Globus pallidus (tissue), 1 donor: ENCODE measurements at places on chromosomes 11 and 22.

DNA sequence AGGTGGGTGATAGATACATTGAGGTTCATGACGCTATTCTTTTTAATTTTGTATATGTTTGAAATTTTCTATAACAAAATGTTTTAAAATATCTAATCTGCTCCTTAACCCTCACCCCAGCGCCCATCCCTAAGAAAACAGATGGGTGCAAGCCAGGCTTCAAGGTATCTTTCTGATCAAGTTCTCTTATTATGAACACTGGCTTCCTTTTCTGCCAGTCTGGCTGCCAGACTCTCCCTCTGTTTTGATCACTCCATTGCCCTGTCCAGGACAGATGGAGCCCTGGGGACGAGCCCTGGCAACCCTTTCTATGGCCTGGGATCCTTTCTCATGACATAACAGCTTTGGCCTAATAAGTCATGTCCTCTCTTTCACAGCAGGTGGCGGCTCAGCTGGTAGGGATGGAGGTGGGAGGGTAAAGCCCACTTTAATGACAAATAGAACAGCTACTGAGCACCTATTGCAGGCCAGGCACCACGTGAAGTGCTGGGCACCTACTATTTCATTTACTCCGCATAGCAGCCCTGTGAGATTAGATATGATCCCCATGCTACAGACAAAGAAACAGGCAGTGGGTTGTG, 38.4 kb downstream of the DRD2 start:
- no peak for DNase-seq

- no peak for DNase-seq
Observed at GRCh38 chr11:44814881-44815592, 88.3 kb downstream of the TSPAN18 start.

DNA sequence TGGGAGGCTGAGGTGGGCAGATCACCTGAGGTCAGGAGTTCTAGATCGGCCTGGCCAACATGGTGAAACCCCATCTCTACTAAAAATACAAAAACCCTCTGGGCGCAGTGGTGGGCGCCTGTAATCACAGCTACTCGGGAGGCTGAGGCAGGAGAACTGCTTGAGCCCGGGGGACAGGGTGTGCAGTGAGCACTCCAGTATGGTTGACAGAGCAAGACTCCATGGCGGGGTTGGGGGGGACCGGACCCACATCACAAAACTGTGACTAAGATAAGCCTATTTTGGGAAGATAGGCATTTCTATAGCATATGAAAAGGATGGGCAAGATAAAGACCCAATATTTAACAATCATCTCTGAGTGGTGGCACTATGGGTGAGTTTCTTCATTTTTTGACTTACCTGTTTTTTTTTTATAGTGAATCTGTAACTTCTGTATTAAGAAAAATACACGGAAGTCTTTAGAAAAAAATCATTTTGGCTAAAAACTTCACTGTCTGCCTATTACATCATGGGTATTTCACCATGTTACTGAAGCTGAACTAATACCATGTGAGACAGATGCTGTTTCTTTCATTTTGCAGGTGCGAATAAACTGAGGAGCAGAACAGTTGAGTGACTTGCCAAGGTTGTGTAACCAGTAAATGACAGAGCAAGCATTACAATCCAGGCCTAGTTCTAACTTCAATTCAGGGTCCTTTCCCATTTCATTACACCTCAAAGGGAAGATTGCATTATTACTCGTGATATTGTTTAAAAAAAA, 2.5 kb downstream of the CELF1 start:
- DNase-seq = no peak

GRCh38 chr22:46156031-46156430, 5.7 kb downstream of the PPARA start:
- DNase-seq = no peak

DNA sequence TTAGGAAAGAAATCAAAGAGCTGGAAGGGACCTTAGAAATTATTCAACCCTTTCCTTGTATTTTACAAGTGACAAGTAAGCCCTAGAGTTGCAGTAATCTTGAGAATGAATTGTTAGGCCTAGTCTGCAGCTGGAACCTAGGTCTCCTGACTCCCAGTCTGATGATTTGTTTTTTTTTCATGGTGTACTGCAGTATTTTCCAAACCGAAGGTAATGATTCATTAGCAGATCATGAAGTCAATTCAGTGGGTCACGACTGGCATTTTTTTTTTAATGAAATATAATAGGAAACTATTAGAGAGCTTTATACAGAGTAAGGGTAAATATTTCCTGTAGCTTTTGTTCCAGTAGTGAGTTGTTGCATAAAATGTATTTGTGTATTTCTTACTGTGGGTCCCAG, 42.8 kb downstream of the EXT2 start:
- DNase-seq = no peak

GRCh38 chr11:22317656-22318055, 20.5 kb upstream of the SLC17A6 start:
- DNase-seq = no peak

DNA sequence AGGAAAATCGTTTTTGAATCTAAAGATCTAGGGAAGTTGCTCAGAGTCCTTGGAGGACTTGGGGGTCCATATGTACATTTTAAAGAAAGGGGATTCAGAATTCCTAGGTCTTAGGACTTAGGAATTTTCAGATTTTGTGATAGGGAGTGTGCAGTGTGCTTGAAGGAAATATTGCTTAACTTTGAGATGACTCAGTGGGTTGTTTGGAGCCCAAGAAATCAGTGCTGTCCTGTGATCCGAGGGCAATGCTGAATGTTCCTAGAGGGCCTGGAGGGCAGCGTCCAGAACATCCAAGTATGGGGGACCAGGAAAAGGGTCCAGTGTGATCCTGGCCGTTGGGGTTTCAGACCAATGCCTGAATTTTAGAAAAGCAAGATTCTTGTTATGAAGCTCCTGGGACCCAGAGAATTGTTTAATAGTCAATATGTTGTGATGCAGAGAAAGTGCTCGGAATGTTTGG, 3.1 kb upstream of the IGF2 start:
- no peak for DNase-seq
